Stomach (tissue), 19 donors: ENCODE measurements at places on chromosomes 12 and 14. TPM values are rescaled to one million over a fixed set of nuclear protein-coding genes. Genes with fewer than 3 reads are reported as not detected.

The CD69 gene
- 3.4 TPM for polyA plus RNA-seq

DNA sequence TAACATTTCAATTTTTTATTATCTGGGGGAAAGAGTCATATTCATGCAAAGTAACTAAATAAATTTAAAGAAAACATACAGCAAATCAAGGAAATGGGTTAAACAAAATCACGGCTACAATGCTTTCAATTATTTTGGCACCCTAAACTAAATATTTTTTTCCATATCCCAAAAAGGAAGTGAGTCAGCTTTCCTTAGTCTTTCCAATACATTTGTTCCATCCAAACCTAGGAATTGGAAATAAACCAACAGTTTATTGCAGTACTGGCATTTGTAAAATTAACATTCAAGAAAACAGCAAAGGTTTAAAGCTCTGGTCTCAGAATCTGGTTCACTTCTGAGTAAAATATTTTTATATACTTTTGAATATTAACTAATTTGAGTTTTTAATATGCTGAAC lies 89.2 kb downstream of the BCL2L14 start:
- no peak overlapping the region for H3K4me3 ChIP-seq
- no peak overlapping the region for H3K27ac ChIP-seq
- H3K36me3 ChIP-seq = peaks cover 4% of the 10 kb centered on the region
- H3K4me1 ChIP-seq = peaks cover 11% of the 10 kb centered on the region
- peak; percentile 32 for DNase-seq

The VDR gene
- 4.9 TPM for polyA plus RNA-seq

The CD163L1 gene
- polyA plus RNA-seq = 1.8 TPM

GRCh38 chr14:54360667-54361066 lies 36.1 kb upstream of the CDKN3 start:
- H3K4me1 ChIP-seq = no peaks in the 10 kb centered on the region
- no peaks in the 10 kb centered on the region for H3K36me3 ChIP-seq
- H3K27ac ChIP-seq = no peak overlapping the region
- no peaks in the 10 kb centered on the region for H3K27me3 ChIP-seq

DNA sequence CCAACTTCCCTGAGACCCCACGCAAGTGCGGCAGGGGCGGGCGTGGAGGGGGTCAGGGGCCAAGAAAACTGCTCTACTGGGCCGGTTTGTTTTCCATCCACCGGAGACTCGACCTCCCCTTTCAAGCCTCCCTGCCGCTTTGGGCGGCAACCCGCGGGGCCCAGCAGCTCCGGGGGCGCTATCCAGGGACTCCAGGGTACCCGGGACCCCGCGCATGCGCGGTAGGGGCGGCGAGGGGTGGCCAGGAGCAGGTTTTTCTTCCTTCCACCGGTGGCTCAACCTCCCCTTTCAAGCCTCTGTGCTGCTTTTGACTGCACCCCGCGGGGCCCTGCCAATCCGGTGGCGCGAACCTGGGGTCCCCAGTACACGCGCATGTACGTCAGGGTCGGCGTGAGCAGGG lies 323.5 kb downstream of the ALG10 start:
- no peaks in the 10 kb centered on the region for H3K4me1 ChIP-seq
- no peaks in the 10 kb centered on the region for H3K36me3 ChIP-seq
- H3K27me3 ChIP-seq = no peaks in the 10 kb centered on the region

The IL31 gene
- not detected for polyA plus RNA-seq

DNA sequence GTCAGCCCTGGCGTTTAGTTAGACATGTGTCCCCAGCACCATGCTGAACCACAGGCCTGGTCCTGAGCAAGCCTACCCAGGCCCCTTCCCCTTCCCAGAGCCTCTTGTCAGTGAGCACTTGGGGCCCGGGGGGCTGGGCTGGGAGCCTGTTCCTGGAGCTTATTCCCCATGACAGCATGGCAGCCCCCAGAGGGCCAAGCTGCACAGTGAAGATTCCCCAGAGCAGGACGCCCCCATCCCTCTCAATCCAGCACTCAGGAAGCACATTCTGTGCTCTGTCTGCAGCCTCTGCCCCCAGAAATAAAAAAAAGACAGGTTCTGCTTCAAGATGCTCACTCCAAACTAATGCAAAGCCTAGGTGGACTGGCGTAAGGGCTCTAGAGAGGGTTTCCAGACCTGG lies 117.3 kb downstream of the LGMN start:
- peaks cover 12% of the 10 kb centered on the region for H3K36me3 ChIP-seq
- no peak overlapping the region for H3K27ac ChIP-seq

- H3K4me3 ChIP-seq = no peak overlapping the region
- no peak for DNase-seq
- H3K27me3 ChIP-seq = peaks cover 8% of the 10 kb centered on the region
These were observed 2.7 kb downstream of the MYO1A start for GRCh38 chr12:57046947-57047890.

- DNase-seq = no peak
- no peaks in the 10 kb centered on the region for H3K36me3 ChIP-seq
- H3K27ac ChIP-seq = no peak overlapping the region
- H3K4me3 ChIP-seq = no peak overlapping the region
- peaks cover 6% of the 10 kb centered on the region for H3K27me3 ChIP-seq
These were observed 3.5 kb upstream of the BCAT1 start for GRCh38 chr12:24952389-24952788.

The CISTR gene
- not detected for polyA plus RNA-seq

DNA sequence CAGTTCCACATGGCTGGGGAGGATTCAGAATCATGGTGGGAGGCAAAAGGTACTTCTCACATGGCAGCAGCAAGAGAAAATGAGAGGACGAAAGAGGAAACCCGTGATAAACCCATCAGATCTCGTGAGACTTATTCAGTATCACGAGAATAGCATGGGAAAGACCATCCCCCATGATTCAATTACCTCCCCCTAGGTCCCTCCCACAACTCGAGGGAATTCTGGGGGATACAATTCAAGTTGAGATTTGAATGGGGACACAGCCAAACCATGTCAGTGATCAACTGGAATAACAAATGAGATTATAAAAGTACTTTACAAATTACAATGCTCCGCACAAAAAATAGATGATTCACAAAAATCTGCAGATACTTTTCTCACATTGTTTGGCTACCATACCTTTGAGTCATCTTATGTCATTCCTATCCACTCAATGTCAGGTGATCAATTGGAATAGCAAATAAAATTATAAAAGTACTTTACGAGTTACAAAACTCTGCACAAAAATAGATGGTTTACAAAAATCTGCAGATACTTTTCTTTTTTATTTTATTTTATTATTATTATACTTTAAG lies 338.9 kb downstream of the C12orf50 start:
- H3K4me1 ChIP-seq = no peaks in the 10 kb centered on the region
- H3K27ac ChIP-seq = no peak overlapping the region
- no peak overlapping the region for H3K4me3 ChIP-seq
- H3K27me3 ChIP-seq = no peaks in the 10 kb centered on the region
- DNase-seq = no peak

DNA sequence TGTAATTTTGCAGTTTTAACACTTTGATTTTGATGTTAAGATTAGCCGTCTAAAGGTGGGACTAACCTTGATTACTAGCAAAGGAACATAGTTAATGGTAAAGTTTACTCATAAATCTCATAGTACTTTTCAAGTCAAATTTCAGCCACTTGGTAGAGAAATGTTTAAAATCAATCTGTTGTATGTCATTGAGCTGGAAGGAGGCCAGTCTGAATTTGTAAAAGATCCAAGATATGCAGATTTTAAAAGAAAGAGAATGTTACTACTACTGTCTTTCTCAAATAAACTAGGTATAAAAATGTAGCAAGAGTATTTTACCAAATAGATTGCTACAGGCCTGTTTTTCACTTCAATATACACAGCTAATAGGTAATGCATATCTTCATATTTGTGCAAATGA lies 600.8 kb upstream of the SEL1L start:
- H3K27me3 ChIP-seq = no peaks in the 10 kb centered on the region
- no peaks in the 10 kb centered on the region for H3K4me1 ChIP-seq
- H3K36me3 ChIP-seq = no peaks in the 10 kb centered on the region
- H3K4me3 ChIP-seq = no peak overlapping the region

The EPYC gene
- polyA plus RNA-seq = not detected

DNA sequence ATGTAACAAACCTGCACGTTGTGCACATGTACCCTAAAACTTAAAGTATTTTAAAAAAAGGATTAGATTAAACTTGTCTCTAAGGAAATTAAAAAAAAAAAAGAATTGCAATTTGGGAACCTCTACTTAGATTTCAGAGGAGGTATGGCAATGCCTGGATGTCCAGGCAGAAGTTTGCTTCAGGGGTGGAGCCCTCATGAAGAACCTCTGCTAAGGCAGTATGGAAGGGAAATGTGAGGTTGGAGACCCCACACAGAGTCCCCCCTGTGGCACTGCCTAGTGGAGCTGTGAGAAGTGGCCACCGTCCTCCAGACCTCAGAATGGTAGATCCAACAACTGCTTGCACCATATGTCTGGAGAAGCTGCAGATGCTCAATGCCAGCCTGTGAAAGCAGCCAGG lies 279.6 kb upstream of the CCDC196 start:
- no peaks in the 10 kb centered on the region for H3K36me3 ChIP-seq
- H3K27ac ChIP-seq = no peak overlapping the region
- no peaks in the 10 kb centered on the region for H3K27me3 ChIP-seq
- no peak overlapping the region for H3K4me3 ChIP-seq

The EFS gene
- 3.4 TPM for polyA plus RNA-seq

DNA sequence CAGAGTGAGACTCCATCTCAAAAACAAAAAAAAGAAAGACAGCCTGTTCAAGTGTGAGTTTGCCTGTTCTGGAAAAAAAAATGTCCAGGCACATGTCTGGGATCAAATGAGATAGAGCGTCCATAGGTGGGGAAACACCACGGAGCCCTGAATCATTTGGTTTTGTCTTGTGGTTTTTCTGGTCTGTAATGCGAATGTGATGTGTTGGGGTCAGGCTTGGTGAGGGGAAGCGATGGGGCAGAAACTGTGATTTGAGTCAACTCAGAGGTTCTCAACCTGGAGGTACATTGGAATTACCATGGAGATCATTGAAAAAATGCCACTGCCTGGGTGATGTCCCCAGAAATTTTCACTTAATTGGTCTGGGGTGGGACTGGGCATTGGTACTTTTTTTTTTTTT lies 183.9 kb upstream of the PWP1 start:
- no peak overlapping the region for H3K4me3 ChIP-seq
- no peak overlapping the region for H3K27ac ChIP-seq
- H3K4me1 ChIP-seq = no peaks in the 10 kb centered on the region
- H3K27me3 ChIP-seq = peaks cover 5% of the 10 kb centered on the region
- no peak for DNase-seq
- H3K36me3 ChIP-seq = no peaks in the 10 kb centered on the region
